Urothelium cell line (cell line): ENCODE measurements at places on chromosomes 12 and 14.

DNA sequence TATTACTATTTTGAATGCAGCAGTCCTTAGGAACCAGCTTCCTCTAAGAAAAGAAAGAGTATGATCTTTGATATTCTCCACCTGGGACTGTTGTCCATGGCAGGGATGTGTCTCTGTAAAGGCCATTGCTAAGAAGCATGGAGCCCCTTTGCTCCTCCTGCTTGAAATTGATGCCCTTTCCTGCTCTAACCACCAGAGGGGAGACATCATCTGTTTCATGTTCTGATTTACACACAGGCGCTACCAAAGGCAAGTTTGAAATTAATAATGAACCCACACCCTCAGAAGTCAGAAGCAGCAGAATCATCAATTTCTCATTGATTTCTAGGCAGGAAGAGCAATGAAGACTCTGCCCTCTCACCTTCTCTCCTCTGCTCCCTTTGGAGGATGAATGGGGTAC is 253.8 kb downstream of the RMST start:
- DNase-seq, result peak; percentile 8

GRCh38 chr12:65918021-65918420 is 93.7 kb downstream of the HMGA2 start:
- no peak for DNase-seq

DNA sequence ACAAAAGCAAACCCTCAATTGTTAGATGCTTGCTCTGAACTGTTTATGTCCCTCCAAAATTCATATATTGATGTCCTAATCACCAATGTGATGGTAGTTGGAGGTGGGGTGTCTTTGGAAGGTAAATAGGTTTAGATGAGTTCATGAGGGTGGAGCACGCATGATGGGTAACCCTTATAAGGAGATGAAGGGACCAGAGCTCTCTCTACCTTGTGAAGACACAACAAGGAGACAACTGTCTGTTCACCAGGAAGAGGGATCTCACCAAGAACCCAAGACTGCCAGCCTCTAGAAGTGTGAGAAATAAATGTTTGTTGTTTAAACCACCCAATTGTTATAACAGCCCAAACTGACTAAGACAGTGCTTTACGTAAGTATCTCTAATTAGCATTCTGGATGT is 27.0 kb downstream of the DHRS2 start:
- no peak for DNase-seq

- DNase-seq, result no peak
Measured at GRCh38 chr14:102046337-102047278, 40.2 kb downstream of the HSP90AA1 start.

DNA sequence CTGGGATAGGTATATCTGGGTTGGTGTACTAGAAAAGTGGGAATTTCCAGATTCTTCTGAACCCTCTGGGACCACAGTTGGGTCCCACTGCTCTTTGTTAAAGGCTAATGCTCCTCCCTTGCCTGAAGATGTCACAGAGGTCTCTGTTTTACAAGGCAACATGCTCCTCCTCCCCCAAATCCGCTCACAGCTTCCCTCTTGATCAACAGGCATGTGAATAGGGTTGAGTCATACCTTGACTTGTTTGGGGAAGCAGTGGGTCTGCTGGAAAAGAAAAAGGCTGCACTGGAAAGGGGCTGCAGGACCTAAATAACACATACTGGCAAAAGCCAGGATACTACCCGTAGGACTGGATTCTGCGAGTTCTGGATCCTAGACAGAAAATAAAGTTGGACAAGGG is 165.4 kb upstream of the TMEM260 start:
- no peak for DNase-seq

DNA sequence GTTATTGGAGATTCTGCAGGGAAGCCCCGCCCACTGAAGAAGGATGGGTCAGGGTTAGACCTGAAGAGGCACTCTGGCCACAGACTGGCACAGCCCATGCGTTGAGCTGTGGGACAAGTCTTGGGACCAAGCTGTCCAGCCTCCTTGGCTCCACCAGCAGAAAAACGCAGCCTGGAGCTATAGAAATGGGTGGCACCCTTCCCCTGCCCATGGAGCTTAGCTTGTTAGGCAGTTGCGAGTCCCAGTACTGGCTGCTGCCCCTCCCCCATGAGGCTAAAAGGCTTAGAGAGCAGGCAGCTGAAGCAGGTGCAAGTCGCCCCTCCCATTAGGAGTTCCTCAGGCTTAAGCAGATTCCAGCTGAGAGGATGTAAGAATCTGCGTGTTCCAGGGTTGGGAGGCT is 1124.0 kb upstream of the TMEM132C start:
- DNase-seq, result no peak

DNA sequence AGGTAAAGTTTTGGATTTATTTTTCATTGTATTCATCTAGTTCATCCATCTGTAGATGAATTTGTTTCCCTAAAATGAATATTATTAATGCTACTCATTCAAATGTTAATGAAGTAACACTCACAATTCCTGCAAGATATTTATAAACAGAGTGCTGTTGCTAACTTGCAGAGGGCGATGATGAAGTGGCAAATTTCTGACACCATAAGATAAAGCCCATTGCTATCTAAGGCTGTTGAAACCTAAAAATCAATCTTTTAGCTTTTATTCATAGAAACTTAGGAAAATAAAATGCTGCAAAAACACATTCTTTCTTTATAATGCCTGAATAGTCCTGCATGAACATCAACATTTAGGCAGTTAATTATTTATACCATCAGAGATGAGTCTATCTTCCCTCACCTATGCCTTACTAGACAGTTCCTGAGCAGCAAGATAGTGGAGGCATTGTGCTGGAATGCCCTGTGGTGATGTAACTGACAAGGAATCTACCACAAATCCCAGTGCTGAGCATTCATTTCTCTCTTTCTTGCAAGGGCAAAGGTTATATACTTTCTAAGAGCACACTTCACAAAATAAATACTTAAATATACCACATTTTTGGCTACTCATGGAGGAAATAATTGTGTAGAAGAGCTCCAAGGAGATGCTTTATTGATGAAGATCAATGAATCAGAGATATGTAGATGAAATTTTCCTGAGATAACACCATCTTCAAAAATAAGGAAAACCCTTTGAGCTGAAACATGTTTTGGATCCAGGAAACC is 57.6 kb downstream of the LMNTD1 start:
- DNase-seq, result peak; percentile 75

- peak; percentile 70 for DNase-seq
Measured at GRCh38 chr12:79897617-79898016, 37.3 kb downstream of the PPP1R12A start.

- no peak for DNase-seq
Measured at GRCh38 chr12:98274430-98275130, 240.8 kb upstream of the TMPO start.

DNA sequence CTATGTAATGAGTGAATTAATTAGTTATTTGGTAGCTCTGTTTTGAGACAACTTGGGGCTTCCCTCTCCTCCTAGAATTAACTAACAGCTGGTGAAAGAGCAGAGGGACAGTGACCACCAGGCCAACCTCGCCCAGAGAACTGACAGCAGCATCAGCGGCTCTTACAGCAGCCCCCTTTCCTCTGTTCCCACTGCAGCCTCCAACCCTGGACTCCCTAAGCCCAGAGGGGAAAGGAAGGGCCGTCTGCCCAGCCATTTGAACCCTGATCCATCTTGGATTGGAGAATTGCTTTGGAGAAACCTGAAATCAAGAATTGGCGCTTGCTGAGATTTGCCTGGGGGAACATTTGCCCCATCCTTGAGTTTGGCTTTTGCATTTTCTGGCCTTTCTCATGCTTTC is 45.5 kb downstream of the B4GALNT3 start:
- no peak for DNase-seq

DNA sequence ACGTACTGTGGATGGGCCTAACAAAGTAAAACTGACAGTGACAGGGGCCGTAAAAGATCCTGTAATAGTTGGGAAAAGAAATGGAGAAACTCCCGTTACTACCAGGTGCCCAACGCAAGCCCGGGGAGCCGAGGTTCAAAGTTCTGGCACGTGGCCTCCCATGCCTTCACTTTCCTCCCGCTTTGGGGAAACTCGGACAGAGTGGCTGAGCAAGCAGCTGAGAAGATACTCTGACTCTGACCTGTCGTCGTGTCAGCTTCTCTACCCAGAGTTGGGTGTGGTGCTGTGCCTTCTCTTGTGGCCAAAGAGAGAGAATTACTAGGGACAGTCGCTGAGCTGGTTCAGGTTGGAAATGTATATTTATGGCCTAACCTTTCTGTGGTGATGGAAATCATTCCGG is 1.7 kb downstream of the B4GALNT3 start:
- DNase-seq, result no peak

DNA sequence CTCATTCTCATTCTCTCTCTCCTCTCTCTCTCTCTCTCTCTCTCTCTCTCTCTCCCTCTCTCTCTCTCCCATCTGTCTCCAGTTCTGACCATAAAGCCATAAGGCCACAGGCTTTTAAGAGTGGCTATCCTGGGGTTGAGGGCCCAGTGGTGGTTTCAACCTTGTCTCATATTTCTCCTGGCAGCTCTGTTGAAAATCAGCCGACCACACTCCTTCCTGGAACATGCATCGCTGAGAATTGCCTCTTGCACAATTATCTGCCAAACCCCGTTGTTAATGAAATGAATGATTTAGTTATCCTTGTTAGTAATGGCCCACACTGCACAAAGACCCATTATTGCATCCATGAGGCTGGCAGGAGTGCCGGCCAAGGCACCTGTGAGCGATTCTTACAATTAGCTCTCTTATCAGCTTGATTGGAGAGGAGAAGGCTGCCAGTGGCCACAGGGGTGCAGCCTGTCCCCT is 30.4 kb upstream of the KCNA5 start:
- DNase-seq, result no peak

DNA sequence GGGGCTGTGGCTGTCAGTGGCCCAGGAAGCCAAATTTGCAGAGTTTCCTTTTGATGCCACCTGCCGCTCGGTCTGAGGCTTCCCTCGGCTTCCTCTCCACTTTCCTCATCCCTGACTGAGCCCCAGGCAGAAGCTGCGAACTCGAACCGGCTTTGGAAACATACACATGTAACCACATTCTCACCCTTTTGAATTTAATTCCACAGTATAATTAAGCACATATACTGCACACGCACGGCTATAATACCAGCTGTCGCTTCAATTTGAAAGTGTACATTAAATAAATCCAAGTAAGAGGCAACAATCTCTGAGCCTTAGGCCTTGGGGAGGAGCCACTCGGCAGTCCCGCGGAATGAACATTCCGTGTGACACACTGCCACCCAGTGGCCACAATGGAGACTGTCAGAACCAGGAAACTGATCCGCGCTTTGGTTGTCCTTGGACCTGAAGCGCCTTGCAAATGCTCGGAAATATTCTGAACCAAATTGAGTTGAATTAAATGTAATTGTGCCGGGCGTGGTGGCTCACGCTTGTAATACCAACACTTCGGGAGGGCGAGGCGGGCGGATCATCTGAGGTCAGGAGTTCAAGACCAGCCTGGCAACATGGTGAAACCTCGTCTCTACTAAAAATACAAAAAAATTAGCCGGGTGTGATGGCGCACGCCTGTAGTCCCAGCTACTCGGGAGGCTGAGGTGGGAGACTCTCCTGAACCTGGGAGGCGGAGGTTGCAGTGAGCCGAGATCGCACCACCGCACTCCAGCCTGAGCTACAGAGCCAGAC is 117.9 kb upstream of the TMPO start:
- DNase-seq, result peak; percentile 65

- DNase-seq, result peak; percentile 16
Measured at GRCh38 chr12:26524862-26525465, 308.0 kb downstream of the ITPR2 start.

- DNase-seq, result no peak
Measured at GRCh38 chr12:100553936-100554335, 19.5 kb upstream of the GAS2L3 start.

- DNase-seq, result no peak
Measured at GRCh38 chr12:93762912-93763553, 85.9 kb downstream of the CRADD start.

DNA sequence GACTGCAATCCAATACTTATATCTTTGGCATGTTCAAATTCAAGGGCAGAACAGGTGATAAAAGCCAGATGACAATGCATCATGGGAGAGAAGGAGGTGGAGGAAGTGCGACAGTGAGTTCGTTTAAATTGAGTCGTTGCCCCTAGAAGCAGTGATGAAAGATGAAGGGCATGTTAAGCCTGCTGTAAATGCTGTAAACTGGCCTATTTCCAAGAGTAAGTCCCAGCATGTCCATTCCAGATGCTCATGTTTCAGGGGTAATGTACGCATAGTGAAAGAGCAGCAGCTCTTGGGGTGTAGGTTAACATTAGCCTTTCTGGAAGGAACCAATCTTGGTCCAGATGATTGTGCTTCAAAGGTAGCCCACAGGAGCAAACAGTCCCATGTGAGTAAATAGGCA is 97.1 kb downstream of the C2CD5 start:
- DNase-seq, result no peak

DNA sequence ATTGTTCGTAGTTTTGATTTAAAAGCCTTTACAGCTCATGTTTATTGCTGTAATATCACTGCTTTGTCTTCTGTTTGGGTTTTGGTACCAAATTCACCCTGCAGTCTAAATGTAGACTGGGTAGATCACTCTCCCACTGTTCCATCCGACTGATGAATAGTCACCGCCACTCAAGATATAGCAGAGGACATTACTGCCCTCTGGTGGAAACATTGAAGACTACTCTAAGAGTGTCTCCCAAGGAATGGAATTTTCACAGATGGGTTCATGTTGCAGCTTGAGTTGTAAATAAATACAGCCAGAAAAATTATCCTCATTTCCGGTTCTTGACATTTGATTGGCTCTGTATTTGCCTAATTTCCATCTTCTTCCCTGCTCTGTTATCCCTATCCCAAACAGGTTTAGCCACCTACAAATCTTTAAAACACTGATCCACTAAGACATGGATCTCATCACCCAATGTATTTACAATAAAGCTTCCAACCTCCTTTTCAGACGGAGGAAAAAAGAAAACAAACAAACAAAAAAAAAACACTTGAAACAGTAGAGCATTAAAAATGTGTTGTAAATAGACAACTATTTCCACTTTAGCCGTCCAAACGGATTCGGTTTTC is 198.3 kb upstream of the CPNE8 start:
- DNase-seq, result peak; percentile 78

GRCh38 chr12:117513353-117513752 is 151.9 kb upstream of the NOS1 start:
- DNase-seq, result no peak
